Osteoblast (primary cell): ENCODE measurements at places on chromosomes 6 and 20. TPM values are rescaled to one million over a fixed set of nuclear protein-coding genes. Genes with fewer than 3 reads are reported as not detected.

The SNAP25 gene
- 1.8 TPM in 2 replicates for total RNA-seq

The WFDC2 gene
- not detected in 2 replicates for total RNA-seq

The CLDN20 gene
- total RNA-seq, result not detected in 2 replicates

The PTCRA gene
- not detected in 2 replicates for total RNA-seq

The EYS gene
- total RNA-seq, result under 0.01 TPM in 2 replicates

The WFDC10B gene
- total RNA-seq, result not detected in 2 replicates

The PEDS1 gene
- total RNA-seq, result 33.3 and 37.6 TPM in 2 replicates

The ZBTB12 gene
- total RNA-seq, result 2.1 and 3.6 TPM in 2 replicates

The DYNLT2 gene
- 1.8 and 2.2 TPM in 2 replicates for total RNA-seq

The GPR6 gene
- total RNA-seq, result not detected in 2 replicates

- no peak for DNase-seq
Measured at GRCh38 chr20:10848810-10849370, 175.1 kb upstream of the JAG1 start.

- DNase-seq, result no peak
Measured at GRCh38 chr20:14568225-14568624, 230.8 kb upstream of the FLRT3 start.

- DNase-seq, result no peak
Measured at GRCh38 chr6:5679270-5679669, 327.5 kb downstream of the NRN1 start.

GRCh38 chr20:61979701-61980635 is 85.7 kb downstream of the TAF4 start:
- peak; percentile 60 for DNase-seq

GRCh38 chr20:4217349-4217841 is 202.0 kb upstream of the RNF24 start:
- DNase-seq, result no peak

GRCh38 chr6:71471718-71472117 is 183.1 kb downstream of the OGFRL1 start:
- DNase-seq, result no peak

DNA sequence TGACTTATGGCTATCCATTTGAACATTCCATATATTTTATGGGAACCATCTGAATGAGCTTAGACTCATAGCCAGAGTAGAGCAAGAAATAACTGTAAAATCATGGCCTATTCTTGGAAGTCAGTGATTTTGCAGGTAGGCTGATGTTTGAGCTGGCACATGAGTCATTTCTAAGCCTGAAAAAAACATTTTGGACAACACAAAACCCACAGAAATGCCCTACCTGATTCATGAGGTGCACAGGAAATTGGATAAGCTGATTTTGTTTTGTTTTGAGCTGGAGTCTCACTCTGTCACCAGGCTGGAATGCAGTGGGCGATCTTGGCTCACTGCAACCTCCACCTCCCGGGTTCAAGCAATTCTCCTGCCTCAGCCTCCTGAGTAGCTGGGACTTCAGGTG is 443.0 kb downstream of the PKHD1 start:
- DNase-seq, result no peak

DNA sequence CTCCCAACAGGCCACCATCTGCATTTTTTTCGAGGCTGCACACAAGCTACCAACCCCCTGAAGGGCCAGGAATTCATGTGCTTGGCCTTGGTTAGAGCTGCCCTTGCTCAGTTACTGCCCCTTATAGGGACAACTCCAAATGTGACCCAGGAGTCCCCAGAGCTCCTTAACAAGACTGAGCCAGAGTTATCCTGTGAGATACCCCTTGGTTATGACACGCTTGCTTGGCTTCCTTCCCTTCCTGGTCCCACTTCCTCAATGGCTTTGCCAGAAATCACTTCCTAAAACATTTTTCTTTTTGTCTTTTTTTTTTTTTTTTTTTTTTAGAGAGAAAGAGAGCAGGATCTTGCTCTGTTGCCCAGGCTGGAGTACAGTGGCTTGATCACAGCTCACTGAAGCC is 8.9 kb downstream of the TREM1 start:
- DNase-seq, result no peak

DNA sequence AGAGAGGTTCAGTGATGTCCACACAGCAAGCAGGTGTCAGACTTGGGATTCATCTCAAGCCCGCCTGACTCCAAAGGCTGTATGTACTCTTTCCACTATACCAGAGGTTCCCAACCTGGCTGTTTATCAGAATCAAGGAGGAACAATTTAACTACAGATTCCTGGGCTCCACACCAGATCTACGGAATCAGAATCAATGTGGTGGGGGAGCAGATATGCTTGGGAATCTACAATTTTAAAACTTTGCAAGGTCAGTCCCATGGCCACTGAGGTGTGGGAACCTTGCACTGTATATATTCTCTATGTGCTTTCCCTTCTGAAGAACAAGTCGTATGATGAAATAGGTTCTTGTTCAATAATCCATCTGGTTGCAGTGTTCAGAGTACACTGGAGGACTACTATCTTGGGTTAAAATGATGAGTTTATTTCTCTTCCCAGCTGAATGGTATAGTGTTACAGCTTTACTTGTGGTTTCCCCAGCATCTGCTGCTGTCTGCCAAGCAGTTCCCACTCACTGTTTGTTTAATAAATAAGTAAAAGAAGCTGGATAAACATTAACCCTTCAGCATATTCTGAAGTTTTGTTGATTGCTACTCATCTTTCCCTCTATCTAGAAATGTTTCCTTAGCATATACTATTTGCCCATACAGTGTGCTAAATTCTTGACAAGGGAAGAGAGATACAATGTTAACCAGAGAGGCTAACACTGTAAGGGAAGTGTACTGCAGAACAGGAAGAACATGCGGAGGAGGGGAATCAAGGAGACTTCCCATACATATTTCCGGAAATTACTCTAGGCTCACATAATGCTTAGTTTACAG is 9.9 kb downstream of the TTI1 start:
- peak; percentile 72 for DNase-seq

- DNase-seq, result no peak
Measured at GRCh38 chr6:16805243-16805950, 44.1 kb upstream of the ATXN1 start.

DNA sequence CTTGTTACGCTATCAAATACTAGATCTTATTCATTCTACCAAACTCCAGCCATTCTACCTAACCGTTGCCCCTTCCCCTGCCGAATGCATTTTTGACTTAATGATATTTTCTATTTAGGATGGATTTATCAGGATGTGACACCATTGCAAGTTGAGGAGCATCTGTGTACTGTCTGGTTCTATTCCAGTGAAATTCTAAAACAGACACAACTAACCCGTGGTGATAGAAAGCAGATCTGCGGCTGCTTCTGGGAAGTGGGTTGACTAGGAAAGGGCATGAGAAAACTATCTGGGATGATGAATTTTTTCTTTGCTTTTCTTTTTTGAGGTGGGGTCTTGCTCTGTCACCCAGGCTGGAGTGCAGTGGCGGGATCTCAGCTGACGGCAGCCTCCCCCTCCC is 20.7 kb upstream of the SRC start:
- no peak for DNase-seq

- peak; percentile 53 for DNase-seq
Measured at GRCh38 chr6:98843271-98844243, 9.2 kb downstream of the POU3F2 start.

GRCh38 chr6:140047321-140047720 is 672.9 kb upstream of the CITED2 start:
- no peak for DNase-seq

DNA sequence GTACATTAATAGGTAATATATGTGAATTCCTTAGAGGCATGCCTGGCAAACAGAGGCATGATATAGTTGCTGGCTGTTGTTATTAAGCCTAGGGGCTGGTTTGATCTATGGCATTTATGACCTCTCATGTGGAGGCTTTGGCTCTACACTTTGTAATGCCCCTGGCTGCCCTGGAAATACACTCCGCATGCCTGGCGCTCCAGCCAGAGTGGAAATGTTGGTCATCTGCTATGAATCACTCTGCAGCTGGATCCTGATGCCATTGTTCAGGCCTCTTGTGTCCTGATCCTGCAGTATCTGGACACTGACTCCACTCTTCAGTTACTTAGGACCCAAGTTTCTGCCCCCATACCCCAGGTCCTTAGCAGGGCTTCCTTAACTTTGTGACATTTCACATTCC is 200.5 kb upstream of the PCSK2 start:
- DNase-seq, result no peak

- peak; percentile 93 for DNase-seq
Measured at GRCh38 chr20:32189691-32190615, 17.6 kb downstream of the PLAGL2 start.

GRCh38 chr20:15196547-15197255 is 859.3 kb upstream of the FLRT3 start:
- DNase-seq, result no peak

DNA sequence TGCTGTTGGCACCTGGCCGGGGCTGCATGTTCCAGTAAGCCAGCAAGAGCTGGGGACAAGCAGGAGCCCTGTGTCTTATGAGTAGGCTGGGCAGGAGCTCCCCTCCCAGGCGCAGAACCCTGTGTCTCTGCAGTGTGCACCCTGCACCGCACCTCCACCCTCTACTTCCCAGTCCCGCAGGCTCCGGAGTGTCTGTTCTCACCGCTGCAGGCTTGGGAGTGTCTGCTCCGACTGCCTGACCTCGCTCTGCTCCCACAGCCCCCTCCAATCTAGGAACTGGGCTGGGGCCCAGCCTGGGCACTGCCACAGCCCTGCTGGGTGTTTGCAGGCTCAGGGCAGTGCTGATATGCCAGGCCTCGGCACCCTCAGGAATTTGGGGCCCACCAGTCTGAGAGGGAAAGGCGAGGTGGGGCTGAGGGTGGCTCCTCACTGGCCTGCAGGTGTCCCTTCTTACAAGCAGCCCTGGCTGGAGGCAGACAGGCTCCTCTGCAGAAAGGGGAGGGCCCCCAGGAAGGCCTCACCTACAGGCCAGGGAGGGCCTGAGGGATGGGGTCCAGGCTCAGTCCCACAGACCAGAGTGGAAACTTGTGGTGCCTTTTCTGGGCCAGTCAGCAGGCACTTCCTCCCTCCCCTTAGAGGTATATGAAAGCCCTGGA is 871.6 kb upstream of the GJE1 start:
- peak; percentile 3 for DNase-seq

DNA sequence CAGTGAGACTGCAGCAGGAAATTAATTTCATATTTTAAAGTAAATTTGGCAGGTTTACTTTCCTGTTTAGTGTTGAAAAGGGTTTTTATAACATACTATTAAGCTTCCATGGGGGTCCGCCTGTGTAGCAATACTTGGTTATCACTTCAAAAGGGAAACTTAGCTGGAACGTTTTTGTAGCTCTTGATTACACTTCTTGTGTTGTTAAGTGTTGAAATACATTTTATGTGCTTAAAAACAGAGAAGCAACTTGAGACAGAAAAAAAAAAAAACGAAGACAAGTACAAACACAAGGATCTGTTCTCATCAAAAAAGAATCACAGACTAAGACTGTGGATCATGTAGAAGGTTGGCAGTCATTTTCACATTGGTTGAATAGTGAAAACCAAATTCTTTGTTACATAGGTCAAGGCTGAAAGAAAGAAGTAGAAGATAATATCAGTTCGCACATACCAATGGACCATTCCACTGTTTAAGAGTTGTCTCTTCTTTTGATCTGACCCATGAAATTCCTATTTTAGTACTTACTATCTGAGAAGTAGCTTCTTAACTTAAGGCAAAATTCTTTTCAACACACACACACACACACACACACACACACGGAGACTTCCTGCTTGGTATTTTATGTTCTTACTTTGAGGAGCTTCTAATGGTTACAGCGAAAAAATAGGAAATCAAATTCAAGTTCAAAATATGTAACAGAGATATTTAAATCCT is 113.9 kb upstream of the SLC35B3 start:
- no peak for DNase-seq

DNA sequence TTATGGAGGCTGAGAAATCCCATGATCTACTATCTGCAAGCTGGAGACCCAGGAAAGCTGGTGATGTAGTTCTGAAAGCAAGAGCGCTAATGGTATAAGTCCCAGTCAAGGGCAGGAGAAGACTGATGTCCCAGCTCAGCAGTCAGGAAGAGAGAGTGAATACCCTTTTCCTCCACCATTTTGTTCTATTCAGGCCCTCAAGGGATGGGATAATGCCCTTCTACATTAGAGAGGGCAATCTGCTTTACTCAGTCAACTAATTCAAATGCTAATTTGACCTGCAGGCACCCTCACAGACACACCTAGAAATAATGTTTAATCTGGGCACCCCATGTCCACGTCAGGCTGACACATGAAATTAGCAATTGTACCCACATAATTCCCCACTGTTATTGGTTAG is 10.8 kb upstream of the FYN start:
- DNase-seq, result no peak

GRCh38 chr20:56987986-56988385 is 278.5 kb downstream of the BMP7 start:
- DNase-seq, result no peak

DNA sequence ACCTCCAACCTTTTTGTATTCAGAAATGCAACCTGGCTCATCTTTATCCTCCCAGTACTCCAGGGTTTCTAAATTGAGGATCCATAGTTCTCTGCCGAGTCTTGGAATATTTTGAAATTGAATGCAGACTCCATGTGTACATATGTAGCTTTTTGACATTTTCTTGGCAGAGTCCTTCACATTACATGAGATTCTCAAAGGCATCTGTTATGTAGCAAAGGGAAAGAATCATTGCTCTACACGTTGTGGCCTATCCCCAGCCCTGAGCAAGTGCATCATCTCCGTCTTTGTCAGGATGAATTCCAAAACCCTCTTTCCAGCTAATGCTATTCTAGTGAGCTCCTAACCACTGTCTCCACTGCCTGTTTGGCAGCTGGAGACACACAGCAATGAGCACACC is 742.9 kb downstream of the DHX35 start:
- no peak for DNase-seq

DNA sequence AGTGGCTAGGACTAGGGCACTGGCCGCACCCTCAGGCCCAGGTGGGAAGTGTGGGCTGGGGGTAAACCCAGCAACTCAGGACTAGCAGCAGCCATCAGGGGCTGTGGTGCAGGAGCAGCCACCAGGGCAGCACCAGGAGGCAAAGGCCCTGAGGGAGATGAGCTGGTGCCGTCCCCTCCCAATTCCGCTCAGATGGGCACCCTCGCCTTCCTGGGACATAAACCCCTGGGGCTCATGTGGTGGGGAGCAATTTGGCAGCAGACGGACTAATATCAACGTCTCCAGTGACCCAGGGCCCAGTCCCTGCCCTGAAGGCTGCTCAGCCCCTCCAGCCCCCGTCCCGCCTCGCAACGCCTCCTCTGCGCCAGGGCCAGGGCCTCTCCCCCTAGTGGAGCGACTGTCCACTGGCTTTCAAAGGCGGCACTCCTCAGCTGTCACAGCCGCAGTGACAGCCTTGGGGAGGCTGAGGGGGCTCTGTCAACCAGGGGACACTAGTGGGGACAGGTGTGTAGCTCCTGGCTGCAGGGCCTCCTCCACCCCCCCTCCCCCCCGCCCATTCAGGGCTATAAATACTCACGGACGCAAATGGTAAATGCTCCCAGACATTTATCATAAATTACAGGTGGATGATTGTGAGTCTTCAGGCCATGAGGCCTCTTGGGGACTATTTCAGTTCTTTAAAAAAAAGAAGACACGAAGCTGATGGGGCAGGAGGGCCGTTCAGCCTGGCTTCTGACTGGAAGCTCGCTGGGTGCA is 349.9 kb downstream of the ZFAND3 start:
- DNase-seq, result peak; percentile 76

- DNase-seq, result peak; percentile 50
Measured at GRCh38 chr6:113496166-113496565, 361.0 kb upstream of the MARCKS start.
